ENCODE measurements at places on chromosomes 1 and 21. TPM values are rescaled to one million over a fixed set of nuclear protein-coding genes. Genes with fewer than 3 reads are reported as not detected.

GRCh38 chr1:247639381-247639981 lies 34.1 kb downstream of the OR2G3 start:
- H3K27ac ChIP-seq: no peak overlapping the region
- no peak for DNase-seq
- H3K4me3 ChIP-seq: no peak overlapping the region
- H3K4me1 ChIP-seq: no peaks in the 10 kb centered on the region
- no peaks in the 10 kb centered on the region for H3K27me3 ChIP-seq

Gene AUNIP
- 1.8 TPM for polyA plus RNA-seq

GRCh38 chr1:117512728-117513321 lies 93.0 kb upstream of the TENT5C start:
- DNase-seq: peak; percentile 41
- no peak overlapping the region for H3K27ac ChIP-seq
- no peak overlapping the region for H3K4me3 ChIP-seq

Gene OR2L2
- not detected for polyA plus RNA-seq

DNA sequence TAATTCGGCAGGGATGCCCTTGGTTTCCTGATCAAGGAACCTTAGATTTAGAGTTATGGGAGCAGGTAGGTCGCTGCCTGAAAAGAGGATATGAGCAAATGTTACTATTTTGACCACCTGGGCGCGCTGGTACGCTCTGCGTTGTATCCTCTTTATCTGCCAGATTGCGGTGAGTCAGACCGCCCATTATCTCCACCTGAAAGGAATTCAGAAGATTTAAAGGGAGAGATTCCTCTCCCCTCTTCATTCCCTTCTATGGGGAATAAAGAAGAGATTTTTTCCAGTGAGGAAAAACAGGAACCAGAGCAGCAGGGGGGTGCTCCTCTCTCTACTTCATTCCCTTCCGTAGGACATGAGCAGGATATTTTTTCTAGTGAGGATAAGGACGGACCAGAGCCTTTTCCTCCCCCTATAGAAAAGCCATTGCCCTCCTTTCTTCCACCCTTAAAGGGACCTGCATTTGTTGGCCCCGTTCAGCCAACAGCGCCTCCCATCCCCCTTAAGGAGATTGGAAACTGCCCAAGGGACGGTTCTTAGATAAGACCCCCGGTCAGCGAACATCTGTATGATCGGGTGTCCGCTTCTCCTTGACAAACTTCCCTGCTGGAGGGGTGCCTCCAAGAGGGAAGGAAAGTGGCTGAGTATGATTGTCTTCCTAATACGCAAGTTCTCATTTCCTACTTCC lies 34.1 kb downstream of the CLCA1 start:
- H3K27me3 ChIP-seq: peaks cover 10% of the 10 kb centered on the region
- H3K27ac ChIP-seq: no peak overlapping the region
- H3K36me3 ChIP-seq: no peaks in the 10 kb centered on the region
- DNase-seq: peak; percentile 18
- H3K4me3 ChIP-seq: no peak overlapping the region

GRCh38 chr1:204960306-204961125 lies 82.5 kb upstream of the CNTN2 start:
- H3K27ac ChIP-seq: no peak overlapping the region
- no peak overlapping the region for H3K4me3 ChIP-seq
- DNase-seq: no peak
- peaks cover 27% of the 10 kb centered on the region for H3K27me3 ChIP-seq
- no peaks in the 10 kb centered on the region for H3K36me3 ChIP-seq

Gene SNX7
- polyA plus RNA-seq: 22.4 TPM

DNA sequence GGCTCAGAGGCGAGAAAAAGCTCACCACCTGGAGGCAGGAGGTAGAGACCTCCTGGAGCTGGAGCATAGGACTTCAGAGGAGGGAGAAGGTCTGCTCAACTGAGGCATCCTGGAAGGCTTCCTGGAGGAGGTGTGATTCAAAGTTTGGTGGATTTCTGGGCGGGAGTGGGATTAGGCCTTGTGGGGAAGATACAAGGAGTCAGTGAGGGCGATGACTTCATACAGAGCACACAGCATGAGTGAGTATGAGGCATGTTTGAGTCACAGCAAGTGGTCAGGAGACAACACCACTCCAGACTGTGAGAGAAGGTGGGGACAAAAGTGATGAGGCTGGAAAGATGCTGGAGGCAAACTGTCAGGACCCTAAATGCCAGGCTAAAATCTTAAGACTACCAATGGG lies 77.6 kb downstream of the MATN1 start:
- H3K4me1 ChIP-seq: no peaks in the 10 kb centered on the region
- no peak overlapping the region for H3K4me3 ChIP-seq
- no peaks in the 10 kb centered on the region for H3K27me3 ChIP-seq

Gene ALX3
- polyA plus RNA-seq: not detected

GRCh38 chr1:40659649-40659947 lies 5.9 kb downstream of the RIMS3 start:
- H3K4me3 ChIP-seq: no peak overlapping the region
- no peak overlapping the region for H3K27ac ChIP-seq
- no peaks in the 10 kb centered on the region for H3K4me1 ChIP-seq
- no peaks in the 10 kb centered on the region for H3K36me3 ChIP-seq

DNA sequence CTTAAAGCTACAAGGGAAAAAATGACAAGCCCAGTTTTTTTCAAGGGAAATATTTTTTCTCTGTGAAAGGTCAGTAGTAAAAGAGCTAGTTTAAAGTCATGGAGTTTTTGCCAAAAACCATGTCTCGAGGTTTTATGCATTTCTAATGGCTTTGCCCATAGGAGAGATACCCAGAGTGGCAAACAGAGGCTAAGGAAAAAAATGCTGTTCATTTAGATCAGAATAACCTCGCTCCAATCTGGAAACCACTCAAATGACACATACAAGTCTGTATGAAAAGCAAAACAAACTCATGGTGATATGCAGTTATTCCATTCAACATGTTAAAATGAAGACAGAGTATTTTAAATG lies 36.9 kb upstream of the EDEM3 start:
- peaks cover 22% of the 10 kb centered on the region for H3K4me1 ChIP-seq
- no peaks in the 10 kb centered on the region for H3K36me3 ChIP-seq
- peak; percentile 17 for DNase-seq
- H3K27ac ChIP-seq: peak overlapping the region; percentile 96
- no peak overlapping the region for H3K4me3 ChIP-seq
- no peaks in the 10 kb centered on the region for H3K27me3 ChIP-seq

Gene TNFRSF18
- not detected for polyA plus RNA-seq

GRCh38 chr1:38834221-38834782 lies 25.3 kb downstream of the RRAGC start:
- H3K4me3 ChIP-seq: no peak overlapping the region
- no peak for DNase-seq
- H3K27ac ChIP-seq: no peak overlapping the region
- H3K4me1 ChIP-seq: peaks cover 3% of the 10 kb centered on the region
- H3K27me3 ChIP-seq: peaks cover 24% of the 10 kb centered on the region
- H3K36me3 ChIP-seq: peaks cover 8% of the 10 kb centered on the region

- H3K36me3 ChIP-seq: no peaks in the 10 kb centered on the region
These were observed 75.0 kb downstream of the C4BPA start for GRCh38 chr1:207179036-207179435.

GRCh38 chr1:2494323-2494693 lies 18.2 kb downstream of the PLCH2 start:
- no peaks in the 10 kb centered on the region for H3K36me3 ChIP-seq
- H3K27me3 ChIP-seq: no peaks in the 10 kb centered on the region
- H3K4me1 ChIP-seq: no peaks in the 10 kb centered on the region
- no peak overlapping the region for H3K4me3 ChIP-seq
- no peak overlapping the region for H3K27ac ChIP-seq

- H3K4me1 ChIP-seq: peaks cover 5% of the 10 kb centered on the region
- H3K27me3 ChIP-seq: peaks cover 6% of the 10 kb centered on the region
- H3K36me3 ChIP-seq: no peaks in the 10 kb centered on the region
- DNase-seq: peak; percentile 70
These were observed 49.1 kb upstream of the CR2 start for GRCh38 chr1:207404849-207405525.

Gene SLAMF6
- polyA plus RNA-seq: not detected

DNA sequence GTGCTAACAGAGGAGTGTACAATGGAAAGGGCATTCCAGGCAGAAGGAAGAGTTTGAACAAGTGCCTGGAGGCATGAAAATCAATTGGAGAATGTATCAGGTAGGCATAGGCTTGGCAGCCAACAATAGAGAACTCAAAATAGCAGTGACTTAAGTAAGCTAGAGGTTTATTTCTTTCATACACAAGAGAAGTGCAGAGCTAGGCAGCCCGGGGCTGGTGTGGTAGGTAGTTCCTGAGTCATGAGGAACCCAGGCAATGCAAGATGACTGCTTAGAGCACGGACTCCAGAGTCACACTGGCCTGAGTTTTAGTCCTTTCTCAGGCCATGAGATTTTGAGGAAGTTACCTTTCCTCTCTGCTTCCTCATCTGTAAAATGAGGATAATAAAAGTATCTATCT lies 74.8 kb upstream of the LRRN2 start:
- H3K27me3 ChIP-seq: peaks cover 6% of the 10 kb centered on the region
- DNase-seq: no peak
- no peak overlapping the region for H3K27ac ChIP-seq
- no peaks in the 10 kb centered on the region for H3K4me1 ChIP-seq
- H3K36me3 ChIP-seq: no peaks in the 10 kb centered on the region

Gene DYNLT5
- polyA plus RNA-seq: 3.1 TPM

DNA sequence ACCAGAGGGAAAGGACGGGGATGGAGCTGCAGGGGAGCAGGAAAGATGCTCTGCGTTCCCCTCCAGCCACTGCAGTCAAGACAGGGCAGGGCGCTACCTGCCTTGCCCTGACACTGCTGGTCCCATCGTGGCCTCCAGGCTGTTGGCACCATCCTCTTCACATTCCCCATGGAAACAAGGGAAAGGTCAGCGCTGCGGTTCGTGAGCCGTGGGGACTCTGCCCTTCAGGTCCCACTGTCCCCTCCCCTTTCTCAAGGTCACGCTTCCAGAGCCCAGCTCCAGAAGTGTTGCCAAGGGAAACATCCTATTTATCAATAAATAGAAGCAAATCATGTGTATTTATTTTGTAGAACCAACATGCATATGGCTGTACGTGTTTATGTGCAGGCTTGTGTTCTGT lies 56.0 kb downstream of the PGBD5 start:
- no peak for DNase-seq
- H3K27me3 ChIP-seq: no peaks in the 10 kb centered on the region
- H3K36me3 ChIP-seq: no peaks in the 10 kb centered on the region
- no peak overlapping the region for H3K4me3 ChIP-seq

Gene PTAFR
- polyA plus RNA-seq: 0.33 TPM
